SK-N-SH treated with all-trans-retinoic acid at 6 μM for 48 hours (cell line): ENCODE measurements at places on chromosomes 7 and 10.

DNA sequence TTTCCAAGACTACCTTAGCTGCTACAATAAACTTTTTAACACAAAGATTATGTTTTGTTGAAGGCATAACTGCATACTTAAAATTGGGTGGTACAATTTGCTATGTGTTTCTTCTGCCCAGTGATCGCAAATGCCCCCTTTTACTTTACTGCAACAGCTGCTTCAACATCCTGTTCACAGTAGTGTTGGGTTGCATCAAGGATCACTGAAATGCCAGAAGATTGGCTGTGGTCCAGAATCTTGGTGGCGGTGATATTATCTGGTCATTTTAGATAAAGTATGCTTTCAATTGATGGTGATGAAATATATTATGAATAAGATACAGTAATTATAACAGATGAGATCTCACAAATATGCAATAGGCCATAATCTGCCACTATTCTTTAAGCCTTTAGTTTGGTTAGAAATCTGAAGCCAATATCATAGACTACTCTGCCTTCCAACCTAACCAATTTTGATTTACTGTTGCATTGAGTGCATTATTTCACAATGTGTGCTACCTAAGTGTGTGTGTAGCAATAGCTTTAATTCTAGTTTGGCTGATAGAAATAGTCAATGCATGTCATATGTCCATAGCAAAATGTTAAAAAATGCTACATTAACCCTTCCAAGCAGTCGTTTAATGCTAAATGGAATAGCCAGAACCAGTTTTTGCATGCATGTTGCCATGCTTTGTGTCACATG lies 29.8 kb upstream of the ING3 start:
- ATAC-seq: no peak

DNA sequence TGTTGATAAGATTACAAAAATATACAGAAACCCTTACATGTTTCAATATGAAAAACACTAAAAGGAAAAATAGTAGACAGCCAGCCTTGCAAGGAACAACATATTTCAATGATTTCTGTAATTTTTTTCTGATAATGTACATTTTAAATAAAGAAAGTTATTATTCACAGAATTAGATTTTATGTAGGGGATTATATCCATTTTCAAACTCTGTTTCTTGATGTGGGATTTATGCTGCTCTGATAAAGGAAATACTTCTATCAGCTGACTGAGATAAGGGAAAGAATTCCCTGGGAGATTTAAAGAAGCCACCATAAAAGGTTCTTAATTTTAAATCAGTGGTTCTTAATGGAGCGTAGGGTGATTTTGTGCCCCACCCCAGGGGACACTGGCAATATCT lies 180.4 kb downstream of the ADAM12 start:
- no peak for ATAC-seq

DNA sequence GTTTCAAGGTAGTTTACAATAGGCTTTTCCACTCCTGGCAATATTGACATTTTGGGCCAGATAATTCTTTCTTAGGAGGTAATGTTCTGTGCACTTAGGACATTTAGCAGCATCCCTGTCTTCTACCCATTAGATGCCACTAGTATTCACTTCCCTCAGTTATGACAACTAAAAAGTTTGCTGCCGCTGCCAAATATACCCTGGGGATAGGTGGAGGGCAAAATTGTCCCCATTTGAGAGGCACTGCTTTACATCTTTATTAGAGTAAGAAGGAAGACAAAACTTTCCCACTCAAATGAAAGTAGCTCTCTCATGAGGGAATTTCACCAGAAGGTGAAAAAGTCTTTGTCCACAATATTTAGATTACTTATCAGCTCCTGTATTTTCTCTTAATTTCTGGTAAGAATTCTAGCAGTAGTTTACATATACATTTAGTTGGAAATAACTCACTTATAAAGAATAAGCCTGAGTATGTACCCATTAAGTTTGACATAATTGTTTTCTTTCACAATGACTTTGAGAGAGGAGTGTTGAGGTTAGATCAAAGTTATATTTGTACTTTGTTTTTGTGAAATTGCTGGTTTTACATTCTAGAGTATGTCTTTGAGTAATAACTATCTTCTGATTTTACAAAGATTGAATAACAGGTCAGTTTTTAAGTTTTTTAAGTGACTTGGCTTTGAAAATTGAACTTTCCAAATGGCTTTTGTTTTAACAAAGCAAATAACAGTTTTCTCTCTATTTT lies 46.0 kb downstream of the HELLS start:
- ATAC-seq: no peak

GRCh38 chr7:98238076-98238475 lies 14.0 kb downstream of the TECPR1 start:
- ATAC-seq: no peak

DNA sequence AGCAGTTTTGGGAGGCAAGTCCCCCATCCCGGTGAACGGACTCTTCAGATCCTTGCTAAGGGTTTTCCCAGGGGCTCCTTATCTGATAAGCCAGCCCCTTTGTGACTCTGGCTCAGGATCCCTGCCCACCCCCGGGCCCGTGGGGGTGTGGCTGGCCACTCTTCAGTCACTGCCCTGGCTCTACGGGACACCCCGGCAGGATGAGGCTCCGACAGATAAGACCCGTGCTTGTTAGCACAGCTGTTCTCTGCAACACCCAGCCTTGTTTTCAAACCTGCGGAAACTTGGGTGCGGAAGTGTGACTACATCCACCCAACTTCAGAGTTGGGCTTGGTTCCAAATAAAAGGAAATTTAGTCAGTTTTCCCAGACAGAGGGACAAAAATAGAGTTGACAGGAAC lies 66.7 kb upstream of the PODXL start:
- no peak for ATAC-seq
